NCI-H187 treated with DMSO at 0.1 percent for 48 hours (cell line): ENCODE measurements at places on chromosomes 16 and 17.

- no peak for DNase-seq
These were observed 1.3 kb downstream of the HBQ1 start for GRCh38 chr16:181565-182021.

GRCh38 chr16:4085405-4085970 is 30.8 kb downstream of the ADCY9 start:
- DNase-seq, result no peak

GRCh38 chr16:67736858-67737257 is 17.7 kb upstream of the GFOD2 start:
- DNase-seq, result no peak

GRCh38 chr17:77320485-77321256 is 179.9 kb downstream of the SEC14L1 start:
- no peak for DNase-seq

DNA sequence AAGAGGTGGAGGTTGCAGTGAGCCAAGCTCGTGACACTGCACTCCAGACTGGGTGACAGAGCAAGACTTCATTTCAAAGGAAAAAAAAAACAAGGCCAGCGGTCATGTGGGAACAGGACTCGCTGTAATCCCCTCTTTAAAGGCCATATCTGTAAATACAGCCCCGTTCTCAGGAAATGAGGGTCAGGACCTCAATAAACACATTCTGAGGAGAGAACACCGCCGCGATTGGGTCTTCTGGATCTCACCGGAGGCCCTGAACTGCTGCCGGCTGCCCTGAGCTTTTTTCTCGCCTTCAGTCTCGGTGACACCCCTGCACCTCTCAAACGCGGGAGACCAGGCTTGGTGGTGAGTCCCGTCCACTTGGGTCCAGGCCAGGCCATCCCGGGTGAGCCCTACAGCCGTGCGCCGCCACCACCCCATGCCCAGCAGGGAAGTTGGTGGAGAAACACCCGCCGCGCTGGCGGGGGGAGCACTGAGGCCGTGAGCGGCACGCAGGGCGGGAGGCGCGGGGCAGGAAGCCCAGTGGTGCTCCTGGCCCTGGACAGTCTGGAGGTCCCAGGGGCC is 28.4 kb downstream of the SLC25A10 start:
- DNase-seq, result no peak

- DNase-seq, result no peak
These were observed 309.9 kb upstream of the ASIC2 start for GRCh38 chr17:33602981-33603380.

- DNase-seq, result no peak
These were observed 73.9 kb downstream of the RPGRIP1L start for GRCh38 chr16:53629607-53630312.

DNA sequence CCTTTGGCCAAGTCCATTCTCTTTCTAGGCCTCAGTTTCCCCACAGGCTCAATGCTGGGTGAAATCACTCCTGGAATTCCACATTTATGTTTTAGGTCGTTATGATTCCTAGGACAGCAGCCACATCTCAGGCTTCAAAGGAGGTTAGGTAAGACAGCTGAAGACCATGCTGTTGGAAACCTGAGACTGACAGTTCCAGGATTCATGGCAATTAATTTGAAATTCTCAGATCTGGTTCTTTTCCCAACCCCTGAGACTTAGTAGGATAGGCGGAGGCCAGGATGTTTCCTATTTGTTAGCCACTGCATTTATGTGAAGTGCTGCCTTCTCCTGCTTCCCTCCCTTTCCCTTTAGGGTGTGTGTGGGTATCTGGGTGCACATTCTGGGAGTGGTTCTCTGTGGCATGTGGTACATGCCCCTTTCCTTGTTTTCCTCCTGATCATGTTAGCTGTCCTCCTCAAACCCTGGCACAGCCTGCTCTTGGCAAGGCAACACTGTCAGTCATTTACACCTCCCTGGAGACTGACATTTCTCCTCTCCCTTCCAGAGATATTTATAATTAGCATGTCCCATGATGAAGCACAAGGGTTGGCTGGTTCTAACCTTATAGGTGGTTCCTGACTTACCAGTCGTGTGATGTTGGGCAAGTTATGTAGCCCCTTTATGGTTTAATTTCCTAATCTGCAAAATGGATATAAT is 91.4 kb upstream of the SALL1 start:
- DNase-seq, result no peak

DNA sequence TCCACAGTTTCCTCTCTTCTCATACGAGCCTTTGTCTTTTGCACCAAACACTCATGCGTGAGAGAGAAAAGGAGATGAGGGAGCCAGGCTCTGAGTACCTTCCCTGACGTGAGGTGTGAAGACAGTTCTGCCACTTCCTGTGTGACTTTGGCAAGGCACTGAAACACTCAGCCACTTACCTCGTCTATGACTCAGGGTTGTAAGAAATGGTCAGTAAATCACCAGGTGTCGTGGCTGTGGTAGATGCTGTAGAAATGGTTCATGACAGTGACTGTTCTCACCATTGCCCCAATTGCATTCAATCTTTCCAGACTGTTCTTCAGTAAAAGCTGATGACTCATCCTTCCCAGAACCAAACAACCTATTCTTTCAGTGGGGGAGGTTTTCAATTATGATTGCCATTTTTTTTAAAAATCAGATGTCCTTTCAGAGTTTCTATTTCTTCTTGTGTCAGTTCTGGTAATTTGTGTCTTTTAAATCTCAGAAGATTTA is 49.2 kb upstream of the CBFA2T3 start:
- DNase-seq, result no peak

DNA sequence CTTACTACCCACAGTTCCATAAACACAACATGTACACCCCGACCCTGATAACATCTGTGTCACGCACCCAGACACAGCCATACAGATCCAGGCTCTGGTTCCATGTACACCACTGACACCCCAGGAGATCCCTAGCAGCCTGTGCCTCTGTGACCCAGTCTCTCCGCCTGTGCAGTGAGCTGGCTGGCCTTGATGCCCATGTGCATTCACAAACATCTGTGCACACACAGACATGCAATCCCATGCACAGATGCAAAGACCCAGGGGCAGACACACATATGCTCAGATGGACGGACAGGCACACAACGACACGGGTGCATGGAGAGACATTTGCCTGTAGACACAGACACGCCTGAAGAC is 4.1 kb downstream of the CCDC102A start:
- no peak for DNase-seq

DNA sequence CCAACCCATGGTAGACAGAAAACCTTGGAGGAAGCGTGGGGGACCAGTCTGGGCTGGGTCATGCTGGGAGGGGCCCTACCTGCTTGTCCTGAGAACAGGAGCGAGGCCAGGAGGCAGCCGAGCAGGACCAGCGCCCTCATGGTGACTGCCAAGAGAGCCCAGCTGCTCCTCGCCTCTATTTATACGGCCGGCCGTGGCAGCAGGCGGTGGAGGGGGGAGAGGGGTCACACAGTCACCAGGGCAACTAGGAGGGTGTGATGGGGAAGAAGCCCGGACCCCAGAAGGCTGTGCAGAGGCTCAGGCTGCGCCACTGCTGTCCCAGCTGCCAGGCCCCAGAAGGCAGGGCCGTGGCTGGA is at the start of gene SRL:
Gene SRL (minus strand): TSS at position 153 of the 356 bp plus-strand sequence. CDS start 13 bp downstream, at position 140.
- DNase-seq, result no peak

DNA sequence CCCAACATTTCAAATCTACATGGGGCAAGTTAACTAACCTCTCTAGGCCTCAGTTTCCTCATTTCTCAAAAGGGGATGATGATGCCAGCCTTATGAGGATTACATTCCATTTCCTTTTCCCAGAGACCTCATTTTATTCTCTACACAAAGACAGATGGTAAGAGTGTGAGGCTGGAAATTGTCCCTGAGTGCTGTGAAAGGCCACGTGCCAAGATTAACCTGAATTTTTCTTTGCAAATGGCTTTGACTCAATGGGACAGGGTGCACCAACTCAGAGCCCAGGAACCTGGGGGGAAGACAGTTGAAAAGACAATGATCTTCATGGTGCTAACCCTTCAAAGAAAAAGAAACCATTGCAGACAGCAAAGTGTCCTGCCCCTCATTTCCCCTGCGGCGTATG is 332.8 kb downstream of the TMEM114 start:
- DNase-seq, result no peak

GRCh38 chr16:67760206-67760955 is 41.3 kb upstream of the GFOD2 start:
- DNase-seq, result no peak

GRCh38 chr16:46658925-46659324 is 30.1 kb downstream of the VPS35 start:
- no peak for DNase-seq

- no peak for DNase-seq
These were observed 17.7 kb downstream of the SLC7A5 start for GRCh38 chr16:87851601-87852000.

- no peak for DNase-seq
These were observed 3.6 kb upstream of the ZNHIT3 start for GRCh38 chr17:36482611-36483504.

DNA sequence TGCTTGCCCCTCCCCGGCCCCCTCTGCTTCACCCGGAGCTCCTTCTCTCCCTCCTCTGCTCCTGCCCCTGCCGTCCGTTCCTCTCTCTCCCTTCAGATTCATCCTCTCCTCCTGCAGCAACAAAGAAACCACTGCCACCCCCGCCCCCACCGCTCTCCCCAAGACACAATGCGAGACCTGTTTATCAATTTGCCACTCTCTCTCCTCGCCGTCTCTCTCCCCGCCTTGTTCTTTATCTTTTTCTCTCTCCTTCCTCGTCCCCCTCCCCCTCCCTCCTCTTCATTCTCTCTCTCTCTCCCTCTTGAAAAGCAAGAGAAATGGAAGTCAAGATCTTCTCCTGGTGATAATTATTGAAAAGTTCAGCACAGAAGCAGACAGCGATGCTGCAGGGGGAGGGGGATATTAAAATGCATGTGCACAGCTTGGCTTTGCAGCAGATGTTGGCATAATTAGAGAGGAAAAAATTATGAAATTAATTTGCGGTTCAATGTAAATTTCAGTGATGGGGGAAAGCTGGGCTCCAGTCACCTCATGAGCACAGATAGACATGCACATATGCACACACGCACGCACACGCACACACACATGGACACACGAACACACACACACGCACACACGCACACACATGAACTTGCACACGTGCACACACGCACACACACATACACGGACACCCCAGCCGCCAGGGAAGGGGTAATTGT is 58.1 kb upstream of the CBFA2T3 start:
- no peak for DNase-seq

DNA sequence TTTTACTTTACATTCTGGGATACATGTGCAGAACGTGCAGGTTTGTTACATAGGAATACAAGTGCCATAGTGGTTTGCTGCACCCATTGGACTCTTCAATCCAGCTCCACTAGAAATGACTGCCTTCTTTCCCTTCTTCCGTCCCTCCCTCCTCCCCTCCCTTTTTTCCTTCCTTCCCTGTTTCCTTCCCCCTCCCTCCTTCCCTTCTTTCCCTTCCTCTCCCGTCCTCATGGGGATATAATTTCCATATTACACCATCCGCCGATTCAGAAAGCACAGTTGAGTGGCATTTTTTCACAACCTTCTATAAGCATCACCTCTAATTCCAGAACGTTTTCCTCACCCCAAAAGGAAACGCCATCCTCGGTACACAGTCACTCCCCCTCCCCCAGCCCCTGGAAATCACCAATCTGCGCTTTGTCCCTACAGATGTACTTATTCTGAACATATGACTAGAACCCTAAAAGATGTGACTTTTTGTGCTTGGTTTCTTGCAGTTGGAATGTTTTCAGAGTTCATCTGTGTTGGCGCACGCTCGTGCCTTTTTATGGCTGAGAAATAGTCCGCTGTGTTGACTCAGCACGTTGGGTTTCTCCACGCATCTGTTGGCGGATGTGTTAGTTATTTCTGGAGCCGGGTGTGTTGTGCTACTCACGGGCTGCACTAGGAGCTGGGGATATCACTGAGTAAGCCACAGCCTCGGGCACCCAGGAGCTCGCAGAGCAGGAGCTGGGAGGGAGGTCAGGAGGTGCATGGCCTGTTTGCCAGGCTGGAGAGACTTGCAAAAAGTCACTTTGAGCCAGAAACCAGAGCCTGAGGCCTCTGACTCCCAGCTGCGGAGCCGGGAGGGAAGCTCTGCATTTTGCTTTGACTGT is 336.4 kb downstream of the SEC14L1 start:
- DNase-seq, result no peak

DNA sequence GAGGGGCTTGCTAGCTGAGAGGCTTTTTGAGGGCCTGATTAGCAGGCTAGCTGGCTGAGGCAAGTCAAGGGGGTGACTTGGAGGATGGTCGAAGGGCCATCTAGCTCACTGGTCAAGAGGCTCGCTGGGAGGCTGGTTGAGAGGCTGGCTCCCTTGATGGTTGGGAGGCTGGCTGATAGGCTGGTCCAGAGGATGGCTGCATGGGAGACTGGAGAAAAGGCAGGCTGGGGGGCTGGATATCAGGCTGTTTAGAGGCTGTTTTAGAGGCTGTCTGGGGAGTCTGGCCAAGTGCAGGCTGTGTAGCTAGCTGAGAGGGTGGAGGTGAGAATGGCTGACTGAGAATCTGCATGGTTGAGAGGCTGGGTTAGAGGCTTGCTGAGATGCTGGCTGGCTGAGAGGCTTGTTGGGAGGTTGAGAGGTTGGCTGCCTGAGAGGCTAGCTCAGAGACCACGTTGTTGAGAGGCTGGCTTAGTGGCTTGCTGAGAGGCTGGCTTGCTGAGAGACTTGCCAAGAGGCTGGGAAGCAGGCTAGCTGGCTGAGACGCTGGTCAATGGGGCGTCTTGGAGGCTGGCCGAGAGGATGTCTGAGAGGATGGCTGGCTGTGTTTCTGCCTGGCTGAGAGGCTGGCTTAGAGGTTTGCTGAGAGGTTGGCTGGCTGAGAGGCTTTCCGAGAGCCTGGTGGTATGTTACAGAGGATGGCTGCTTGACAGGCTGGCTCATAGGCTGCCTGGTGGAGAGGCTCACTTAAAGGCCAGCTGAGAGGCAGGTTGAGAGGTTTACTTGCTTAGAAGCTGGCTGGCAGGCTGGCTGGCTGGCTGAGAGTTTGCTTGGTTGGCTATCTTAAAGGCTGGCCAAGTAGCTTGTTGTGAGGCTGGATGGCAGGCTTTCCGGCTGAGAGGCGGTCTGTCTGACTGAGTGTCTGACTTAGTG is 36.6 kb upstream of the ACSM2B start:
- DNase-seq, result peak; percentile 60

DNA sequence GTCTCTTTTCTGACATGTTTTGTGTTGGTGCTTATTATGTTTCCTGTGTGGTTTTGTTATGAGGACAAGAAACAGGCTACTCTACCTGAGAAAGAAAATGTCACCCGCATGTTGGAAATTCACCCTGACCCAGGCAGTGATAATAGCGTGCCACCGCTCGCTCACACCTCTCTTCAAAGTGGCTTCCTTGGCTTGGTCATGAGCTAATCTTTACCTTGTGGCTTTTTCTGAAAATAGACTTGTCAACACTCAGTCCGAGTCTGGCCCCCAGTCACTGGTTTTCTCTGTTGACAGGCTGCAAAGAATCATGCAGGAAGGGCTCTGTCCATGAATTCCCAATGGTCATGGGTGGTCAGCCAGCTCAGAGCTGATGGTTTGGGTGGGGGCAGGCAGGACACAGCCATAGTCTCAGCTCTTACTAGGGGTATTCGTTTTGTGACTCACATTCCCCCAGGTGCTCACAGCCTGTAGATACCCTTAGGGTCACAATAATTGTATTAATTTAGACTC is 121.3 kb upstream of the CACNG5 start:
- DNase-seq, result no peak
